ENCODE measurements at places on chromosomes 5 and 9.

DNA sequence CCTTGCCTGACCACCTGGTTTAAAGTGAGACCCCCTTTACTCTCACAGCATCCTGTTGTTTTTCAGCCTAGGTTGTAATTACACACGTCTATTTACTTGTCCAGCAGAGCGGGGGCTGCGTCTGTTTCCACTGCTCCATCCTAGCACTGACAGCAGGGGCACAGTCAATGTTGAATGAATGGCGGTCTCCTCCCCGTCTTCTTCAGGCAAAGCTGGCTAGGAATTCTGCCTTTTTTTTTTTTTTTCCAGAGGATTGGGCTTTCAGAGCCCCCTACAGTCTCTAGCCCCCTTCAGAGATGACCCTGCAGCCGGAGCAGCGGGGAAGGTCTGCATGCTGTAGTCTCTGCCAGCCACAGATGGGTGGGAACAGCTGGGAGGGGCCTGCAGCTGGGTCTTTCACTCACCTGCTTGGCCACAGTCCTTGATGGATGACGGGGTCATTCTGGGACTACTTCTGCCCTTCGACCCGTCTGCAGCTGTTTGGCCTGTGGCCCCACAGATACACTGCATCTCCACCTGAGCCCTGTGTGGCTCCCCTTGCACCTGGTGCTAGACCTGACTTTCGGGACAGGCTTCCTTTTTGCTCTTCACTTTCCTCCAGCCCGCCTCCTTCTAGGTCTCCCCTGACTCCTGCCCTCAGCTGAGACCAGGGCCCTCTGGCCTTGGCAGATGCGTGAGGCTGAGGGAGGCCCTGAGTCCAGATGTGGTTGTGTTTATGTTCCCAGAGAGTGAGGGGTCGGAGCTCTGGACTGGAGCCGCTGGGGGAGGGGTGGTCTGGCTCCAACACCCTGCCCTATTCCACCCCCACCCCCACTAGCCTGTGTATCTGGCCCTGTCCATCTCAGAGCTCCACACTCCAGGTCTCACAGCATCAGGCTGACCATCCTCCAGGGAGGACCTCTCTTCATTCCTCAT lies 8.0 kb downstream of the PITX1 start:
- DNase-seq, result no peak

- no peak for DNase-seq
Observed at GRCh38 chr5:79305706-79306105, 69.8 kb downstream of the JMY start.

DNA sequence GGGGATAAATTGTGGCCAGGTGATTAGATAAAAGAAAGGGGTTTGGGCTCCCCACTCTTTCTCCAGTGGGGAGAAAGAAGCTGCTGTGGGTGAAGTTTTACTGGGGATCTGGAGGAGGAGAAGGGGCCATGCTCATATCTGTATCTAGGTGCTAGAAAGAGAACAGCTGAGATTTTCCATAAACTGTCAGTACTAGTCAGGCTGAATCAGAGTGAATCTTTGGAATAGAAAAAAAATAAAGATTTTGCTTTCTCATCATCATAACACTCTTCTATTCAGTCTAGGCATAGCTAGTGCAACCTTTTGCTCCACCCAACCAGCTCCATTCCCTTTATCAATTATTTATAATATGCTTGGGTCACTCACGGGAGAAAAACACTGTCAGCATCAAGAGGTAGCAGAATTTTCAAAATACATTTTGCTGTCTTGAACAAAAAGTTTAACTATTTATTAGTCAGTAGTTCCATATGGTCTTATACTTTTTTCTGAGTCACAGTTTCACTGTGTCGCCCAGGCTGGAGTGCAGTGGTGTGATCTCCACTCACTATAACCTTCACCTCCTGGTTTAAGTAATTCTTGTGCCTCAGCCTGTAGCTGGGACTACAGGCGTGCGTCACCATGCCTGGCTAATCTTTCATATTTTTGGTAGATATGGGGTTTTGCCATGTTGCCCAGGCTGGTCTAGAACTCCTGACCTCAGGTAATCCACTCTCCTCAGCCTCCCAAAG lies 21.3 kb upstream of the ERMP1 start:
- no peak for DNase-seq

DNA sequence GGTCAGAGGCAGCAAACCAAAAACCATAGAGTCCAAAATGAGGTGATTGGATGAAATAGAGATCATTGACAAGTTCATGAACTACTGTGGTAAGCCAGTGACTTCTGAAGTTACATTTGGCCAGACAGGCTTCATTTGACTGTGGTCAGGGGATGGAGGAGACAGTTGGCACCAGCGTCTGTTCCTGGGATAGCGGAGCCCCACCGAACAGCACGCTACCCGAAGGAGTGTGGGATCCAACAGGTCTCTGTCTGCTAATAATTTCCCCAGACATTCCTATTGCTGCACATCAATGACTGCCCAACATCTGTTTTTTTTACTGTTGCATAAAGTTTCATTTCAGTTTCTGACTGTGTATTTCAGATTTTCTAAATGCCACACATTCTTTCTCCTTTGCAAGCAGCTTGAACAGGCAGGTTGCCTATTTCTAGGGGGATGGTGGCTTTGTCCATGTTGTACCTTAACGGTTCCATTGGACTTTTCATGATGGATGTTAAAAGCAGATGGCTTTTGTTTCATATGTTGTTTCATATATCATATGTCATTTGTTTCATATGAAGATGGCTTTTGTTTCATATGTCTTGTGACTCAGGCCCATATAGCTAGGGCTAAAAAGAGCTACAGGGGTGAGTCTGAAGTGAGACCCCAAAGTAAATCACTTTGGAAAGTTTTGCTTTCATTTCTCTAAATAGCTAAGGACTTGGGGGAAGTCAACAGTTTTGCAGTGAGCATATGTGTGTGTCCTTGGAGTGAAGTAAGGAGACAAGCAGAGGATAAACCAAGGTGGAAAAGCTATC lies 180.8 kb downstream of the GOLPH3 start:
- no peak for DNase-seq

DNA sequence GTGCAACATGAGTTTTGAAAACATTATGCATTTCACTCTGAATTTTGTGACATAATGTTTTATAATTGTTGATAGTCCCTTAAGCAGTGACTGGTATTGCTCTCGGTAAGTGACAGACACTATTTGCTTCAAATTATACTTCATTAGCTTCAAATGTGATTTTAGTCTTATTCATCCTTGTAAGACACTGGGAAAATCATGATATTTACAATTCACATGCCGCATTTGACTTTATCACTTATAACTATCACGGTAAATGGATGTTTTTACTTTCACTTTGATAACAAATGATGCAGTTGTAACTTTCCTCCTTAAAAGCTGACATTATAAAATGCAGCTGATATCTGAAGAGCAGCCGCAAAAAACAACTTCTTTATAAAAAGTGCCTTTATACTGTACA lies 44.1 kb upstream of the ITGA2 start:
- DNase-seq, result no peak

DNA sequence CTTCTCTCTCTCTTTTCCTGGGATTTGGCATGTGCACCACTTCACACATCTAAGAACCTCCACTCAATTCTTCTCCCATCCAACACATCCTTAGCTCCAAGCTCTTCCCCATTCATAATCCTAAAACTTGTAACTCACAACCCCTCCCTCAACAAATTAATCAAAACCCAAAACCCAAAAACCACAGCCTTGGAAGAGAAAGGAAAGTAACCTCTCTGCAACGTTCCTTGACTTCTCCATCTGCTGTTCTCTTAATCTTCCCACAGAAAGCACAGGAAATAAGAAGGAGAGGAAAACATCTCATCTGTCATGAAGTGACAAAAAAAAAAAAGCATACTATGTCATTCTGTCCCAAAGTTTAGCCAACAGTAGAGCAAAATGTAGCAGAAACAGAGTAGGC lies 66.2 kb downstream of the DRD1 start:
- DNase-seq, result no peak

- no peak for DNase-seq
Observed at GRCh38 chr5:137291031-137291430, 208.1 kb downstream of the SPOCK1 start.

GRCh38 chr5:149544028-149544420 lies 7.2 kb downstream of the CSNK1A1 start:
- no peak for DNase-seq

GRCh38 chr9:92740446-92740961 lies 24.1 kb downstream of the BICD2 start:
- no peak for DNase-seq

DNA sequence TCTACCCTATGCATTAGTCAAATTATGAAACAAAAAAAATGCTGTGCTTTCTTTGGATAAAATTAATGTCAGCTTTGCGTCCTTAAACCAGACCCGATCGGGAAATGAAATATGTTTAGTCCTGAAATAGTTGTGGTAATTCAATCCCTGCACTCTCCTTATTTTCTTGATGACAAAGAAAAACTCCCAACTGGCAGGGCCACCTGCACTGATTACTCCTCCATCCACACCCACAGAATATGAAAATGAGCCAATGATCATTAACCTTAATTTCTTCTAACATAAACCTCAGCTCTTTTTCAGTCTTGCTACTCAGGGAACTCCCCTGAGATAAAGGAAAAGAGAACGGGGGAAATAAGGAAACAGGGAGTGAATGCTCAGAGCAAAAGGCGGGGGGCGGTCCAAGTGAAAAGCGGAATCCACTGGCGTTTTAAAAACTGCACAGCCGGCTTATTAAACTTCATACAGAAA lies 245.3 kb downstream of the BNC2 start:
- no peak for DNase-seq

DNA sequence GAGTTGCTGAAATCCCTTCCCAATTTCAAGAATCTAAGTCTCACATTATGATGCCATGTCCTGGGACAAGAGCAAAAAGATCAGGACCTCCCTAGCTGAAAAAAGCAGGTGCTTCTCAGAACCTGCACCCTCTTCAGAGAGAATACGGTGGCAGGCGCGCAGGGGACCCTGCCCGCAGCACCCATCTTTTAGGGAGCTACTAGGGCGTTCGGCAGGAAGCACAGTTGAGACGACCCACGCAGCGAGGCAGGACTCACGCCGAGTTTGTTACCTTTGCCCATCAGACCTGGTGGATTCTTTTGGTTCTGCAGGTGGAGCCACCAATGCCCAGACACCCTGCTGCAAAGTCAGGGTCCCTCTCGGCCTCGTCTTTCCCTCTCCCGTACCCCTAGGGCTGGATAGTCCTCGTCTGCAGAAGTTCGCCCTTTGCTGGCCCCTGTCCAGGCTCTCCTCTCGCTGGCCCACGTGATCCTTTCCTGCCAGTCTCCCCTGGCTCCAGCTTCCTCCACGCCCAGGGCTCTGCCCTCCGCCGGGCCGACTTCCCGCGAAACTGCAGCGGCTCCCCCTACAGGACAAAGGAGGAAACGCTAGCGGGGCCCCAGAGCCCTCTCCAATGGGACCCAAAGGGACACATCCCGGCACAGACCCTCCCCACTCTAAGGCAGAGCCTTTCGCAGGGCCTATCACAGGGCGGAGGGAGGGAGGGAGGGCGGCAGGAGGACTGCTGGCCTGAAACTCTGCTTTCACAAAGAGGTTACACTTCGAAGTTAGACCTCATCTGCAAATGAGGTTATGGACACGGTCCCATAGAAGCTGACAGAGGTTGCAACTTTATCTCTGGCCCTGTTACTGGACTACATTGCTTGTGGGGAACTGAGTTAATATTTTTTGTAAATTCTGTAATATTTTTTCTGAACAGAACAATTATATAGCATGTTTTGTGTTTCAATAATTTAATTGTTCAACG lies 28.8 kb downstream of the TMEM174 start:
- peak; percentile 76 for DNase-seq

DNA sequence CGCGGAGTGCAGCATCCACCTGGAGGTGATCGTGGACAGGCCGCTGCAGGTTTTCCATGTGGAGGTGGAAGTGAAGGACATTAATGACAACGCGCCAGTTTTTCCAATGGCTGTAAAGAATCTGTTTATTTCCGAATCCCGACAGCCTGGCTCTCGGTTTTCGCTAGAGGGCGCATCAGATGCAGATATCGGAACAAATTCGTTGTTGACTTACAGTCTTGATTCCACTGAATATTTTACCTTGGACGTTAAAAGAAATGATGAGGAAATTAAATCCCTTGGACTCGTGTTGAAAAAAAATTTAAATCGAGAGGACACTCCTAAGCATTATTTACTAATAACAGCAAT lies 611 bp downstream of the PCDHA3 start:
- no peak for DNase-seq

GRCh38 chr9:95225076-95225725 lies 92.3 kb downstream of the FANCC start:
- DNase-seq, result no peak

GRCh38 chr9:120611690-120612068 lies 31.7 kb upstream of the CDK5RAP2 start:
- no peak for DNase-seq

DNA sequence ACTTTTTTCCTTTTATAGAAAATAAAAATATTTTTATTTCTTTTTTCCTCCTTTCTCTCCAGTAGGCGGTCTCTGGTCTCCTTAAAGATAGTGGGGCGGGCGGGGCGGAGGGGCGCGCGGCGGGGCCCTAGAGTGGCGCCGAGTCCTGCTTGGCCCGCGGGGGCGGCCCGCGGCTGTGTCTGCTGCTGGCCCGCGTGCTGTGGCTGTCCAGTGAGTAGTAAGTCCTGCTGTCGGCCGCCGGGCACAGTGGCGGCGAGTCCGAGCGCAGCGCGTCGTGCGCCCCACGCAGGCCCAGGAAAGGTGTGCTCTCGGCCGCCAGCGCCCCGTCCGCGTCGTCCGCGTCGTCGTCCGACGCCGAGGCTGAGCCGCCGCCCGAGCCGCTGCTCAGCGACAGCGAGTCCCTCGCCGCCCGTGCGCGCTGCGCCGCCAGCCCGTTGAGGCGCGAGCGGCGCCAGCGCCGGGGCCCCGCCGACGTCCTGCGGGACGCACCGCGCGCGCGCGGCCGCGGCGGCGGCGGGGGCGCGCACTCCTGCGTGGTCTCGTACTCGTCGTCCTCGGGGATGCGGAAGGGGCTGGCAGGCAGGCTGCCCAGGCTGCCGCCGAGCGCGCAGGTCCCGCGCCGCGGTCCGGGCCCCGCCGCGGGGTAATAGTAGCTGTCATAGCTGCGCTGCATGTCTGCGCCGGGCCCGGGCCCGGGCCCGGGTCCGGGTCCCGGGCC lies 52.3 kb downstream of the PSD2 start:
- peak; percentile 76 for DNase-seq

- no peak for DNase-seq
Observed at GRCh38 chr9:89116064-89116804, 62.4 kb downstream of the SHC3 start.

DNA sequence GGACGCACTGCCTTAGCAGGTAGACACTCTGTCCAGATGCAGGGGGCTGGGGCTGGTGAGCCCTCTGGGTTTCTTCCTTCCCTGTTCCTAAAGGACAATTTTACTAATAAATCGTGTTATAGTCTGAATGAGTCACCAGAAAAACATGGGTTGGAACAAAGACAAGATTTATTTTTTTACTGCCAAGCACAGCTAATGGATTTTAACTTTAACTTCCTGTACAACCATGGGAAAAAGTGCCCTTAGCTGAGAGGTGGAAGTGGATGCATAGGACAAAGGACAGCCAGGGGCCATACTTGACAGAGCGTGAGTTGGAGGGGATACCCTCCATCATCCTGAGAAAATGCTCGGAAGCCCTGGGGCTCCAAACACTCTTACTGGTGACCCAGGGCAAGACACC lies 300.7 kb downstream of the MSX2 start:
- no peak for DNase-seq

All from stimulated activated CD4-positive, alpha-beta T cell treated with anti-CD3 and anti-CD28 coated beads, Interleukin-4, amount 100 ng/mL, for 24 hours (primary cell).